Activated T-cell treated with anti-CD3 and anti-CD28 coated beads, Interleukin-2, amount 50 U/mL, for 24 hours (primary cell): ENCODE measurements at places on chromosomes 6 and 20.

GRCh38 chr20:18511571-18511970 is 3.8 kb downstream of the SEC23B start:
- H3K27ac ChIP-seq, result no peak overlapping the region
- no peaks in the 10 kb centered on the region for H3K27me3 ChIP-seq
- H3K4me3 ChIP-seq, result no peak overlapping the region
- H3K36me3 ChIP-seq, result peaks cover 83% of the 10 kb centered on the region
- DNase-seq, result no peak

- no peak overlapping the region for H3K4me3 ChIP-seq
- DNase-seq, result no peak
- H3K27me3 ChIP-seq, result peaks cover 5% of the 10 kb centered on the region
- H3K27ac ChIP-seq, result no peak overlapping the region
These were observed 23.8 kb downstream of the UST start for GRCh38 chr6:148770408-148771211.

DNA sequence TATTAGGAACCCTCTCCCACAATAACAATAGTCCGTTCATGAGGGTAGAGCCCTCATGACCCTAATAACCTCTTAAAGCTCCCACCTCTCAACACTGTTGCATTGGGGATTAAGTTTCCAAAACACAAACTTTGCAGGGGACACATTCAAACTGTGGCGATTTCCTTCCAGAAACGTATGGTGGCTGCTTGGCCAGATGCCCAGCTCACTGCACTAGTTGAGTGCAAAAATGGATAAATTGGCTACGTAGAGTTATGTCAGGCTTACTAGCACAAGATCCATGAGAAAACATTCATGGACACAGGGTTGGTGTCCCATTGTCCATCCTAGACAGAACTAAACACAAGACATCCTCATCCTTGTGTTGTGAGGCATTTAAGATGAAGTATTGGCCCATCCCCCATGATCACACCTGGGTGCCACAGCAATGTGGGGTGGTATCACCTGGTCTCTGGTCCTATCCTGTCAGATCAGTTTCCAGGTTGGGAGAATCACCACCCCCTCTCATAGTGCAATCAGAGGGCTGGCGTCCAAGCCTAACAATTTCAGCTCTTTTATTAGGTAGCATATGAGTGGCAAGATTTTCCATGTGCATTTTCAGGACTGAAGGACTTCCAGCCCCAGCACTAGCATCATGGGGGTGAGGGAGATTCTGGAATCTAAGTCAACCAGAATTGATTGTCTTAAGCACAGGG is 63.4 kb upstream of the ELOVL5 start:
- no peak for DNase-seq
- H3K4me1 ChIP-seq, result peaks cover 5% of the 10 kb centered on the region
- H3K4me3 ChIP-seq, result no peak overlapping the region
- H3K27me3 ChIP-seq, result no peaks in the 10 kb centered on the region

- no peaks in the 10 kb centered on the region for H3K27me3 ChIP-seq
- no peak for DNase-seq
- no peaks in the 10 kb centered on the region for H3K36me3 ChIP-seq
- no peak overlapping the region for H3K4me3 ChIP-seq
- H3K4me1 ChIP-seq, result no peaks in the 10 kb centered on the region
- no peak overlapping the region for H3K27ac ChIP-seq
These were observed 43.3 kb downstream of the MGME1 start for GRCh38 chr20:18011951-18012645.

DNA sequence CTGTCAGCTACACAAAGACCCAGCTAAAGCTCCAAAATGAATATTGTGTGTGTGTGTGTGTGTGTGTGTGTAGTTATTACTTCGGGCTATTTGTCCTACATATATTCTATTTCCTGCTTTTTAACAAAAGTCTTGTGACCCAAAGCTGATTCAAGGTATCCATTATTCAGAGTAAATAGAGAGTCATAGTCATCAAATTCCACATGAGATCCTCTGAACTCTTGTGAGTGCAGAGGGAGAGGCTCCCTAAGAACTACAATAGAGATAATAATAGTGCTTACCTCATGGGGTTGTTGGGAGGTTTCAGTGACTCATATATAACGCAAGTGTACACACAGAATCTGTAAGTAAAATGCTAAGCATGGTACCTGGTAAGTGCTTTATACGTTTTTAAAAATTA is 95.6 kb upstream of the SHLD1 start:
- no peaks in the 10 kb centered on the region for H3K36me3 ChIP-seq
- no peaks in the 10 kb centered on the region for H3K27me3 ChIP-seq
- peaks cover 47% of the 10 kb centered on the region for H3K4me1 ChIP-seq

GRCh38 chr6:13299403-13299821 is 28.9 kb downstream of the TBC1D7 start:
- H3K36me3 ChIP-seq, result peaks cover 95% of the 10 kb centered on the region
- H3K27me3 ChIP-seq, result no peaks in the 10 kb centered on the region

DNA sequence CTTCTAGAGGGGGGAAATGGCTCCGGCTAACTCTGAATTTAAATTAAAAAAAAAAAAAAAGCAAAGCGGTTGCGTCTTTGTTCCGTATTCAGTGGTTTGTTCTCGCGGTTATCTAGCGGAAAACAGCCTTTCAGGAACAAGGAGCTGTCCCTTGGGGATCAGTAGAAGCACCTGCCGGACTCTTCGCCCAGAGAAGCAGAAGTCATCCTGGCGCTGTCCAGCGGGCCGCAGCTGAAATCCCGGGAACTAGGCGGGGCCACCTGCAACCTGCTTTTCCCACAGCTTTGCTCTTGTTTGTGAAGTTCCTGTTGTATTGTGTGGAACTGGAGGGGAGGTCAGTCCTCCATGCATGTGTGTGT is 43.9 kb upstream of the GJE1 start:
- DNase-seq, result no peak
- no peaks in the 10 kb centered on the region for H3K36me3 ChIP-seq
- H3K27ac ChIP-seq, result no peak overlapping the region
- no peak overlapping the region for H3K4me3 ChIP-seq
- peaks cover 30% of the 10 kb centered on the region for H3K27me3 ChIP-seq

GRCh38 chr6:54730767-54731630 is 115.6 kb upstream of the FAM83B start:
- no peak for DNase-seq
- H3K4me3 ChIP-seq, result no peak overlapping the region
- no peaks in the 10 kb centered on the region for H3K27me3 ChIP-seq

- DNase-seq, result no peak
- H3K27ac ChIP-seq, result no peak overlapping the region
- peaks cover 47% of the 10 kb centered on the region for H3K36me3 ChIP-seq
These were observed 7.7 kb upstream of the CDK5RAP1 start for GRCh38 chr20:33408716-33409654.

- H3K36me3 ChIP-seq, result no peaks in the 10 kb centered on the region
- no peaks in the 10 kb centered on the region for H3K4me1 ChIP-seq
- peaks cover 28% of the 10 kb centered on the region for H3K27me3 ChIP-seq
- H3K4me3 ChIP-seq, result no peak overlapping the region
These were observed 5.8 kb upstream of the ID4 start for GRCh38 chr6:19831358-19831757.

DNA sequence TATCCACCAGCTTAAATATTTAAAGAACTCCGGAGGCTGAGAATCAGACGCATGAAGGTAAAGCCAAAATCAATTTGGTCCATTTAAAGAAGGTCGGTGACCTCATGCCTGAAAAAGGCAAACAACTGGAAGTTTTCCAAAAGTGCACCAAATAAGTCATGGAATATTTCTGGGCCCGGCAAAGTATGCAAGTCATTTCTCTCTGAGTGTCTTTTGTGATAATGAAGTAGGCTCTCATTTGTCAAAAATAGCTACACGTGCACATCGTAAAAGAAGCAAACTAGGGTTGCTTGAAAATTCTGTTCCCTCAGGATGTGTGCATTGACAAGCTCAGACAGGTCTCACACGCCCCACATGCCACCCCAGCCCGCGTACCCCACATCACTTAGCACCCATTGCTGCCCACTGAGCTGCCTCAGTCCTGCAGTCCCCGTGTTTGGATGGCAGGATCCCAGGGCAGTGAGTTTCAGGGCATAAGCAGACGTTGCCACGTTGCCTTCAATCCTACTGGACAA is 20.5 kb upstream of the PYGB start:
- H3K27me3 ChIP-seq, result no peaks in the 10 kb centered on the region
- no peak overlapping the region for H3K4me3 ChIP-seq
- no peak overlapping the region for H3K27ac ChIP-seq
- peaks cover 19% of the 10 kb centered on the region for H3K4me1 ChIP-seq
- peaks cover 32% of the 10 kb centered on the region for H3K36me3 ChIP-seq
- no peak for DNase-seq

GRCh38 chr6:170344631-170345576 is 38.3 kb downstream of the FAM120B start:
- H3K4me1 ChIP-seq, result peaks cover 40% of the 10 kb centered on the region
- no peak overlapping the region for H3K4me3 ChIP-seq
- peaks cover 90% of the 10 kb centered on the region for H3K36me3 ChIP-seq

DNA sequence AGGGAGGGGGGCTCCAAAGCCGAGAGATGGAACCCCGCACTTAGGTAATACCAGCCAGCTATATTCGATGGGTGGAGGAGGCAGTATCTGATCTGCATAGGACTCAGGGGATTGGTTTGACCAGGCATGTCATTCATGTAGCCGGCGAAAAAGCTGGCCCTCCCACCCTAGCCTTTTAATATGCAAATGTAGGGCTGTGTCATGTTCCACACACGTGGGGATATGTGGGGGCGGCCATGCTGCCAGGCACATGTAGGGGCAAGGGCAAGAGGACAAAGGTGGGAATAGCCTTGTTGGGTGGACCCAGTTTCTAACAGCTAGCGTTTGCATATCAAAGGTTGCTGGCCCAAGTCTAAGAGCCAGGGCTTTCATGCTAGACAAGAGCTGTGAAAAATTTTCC is 39.1 kb upstream of the DDR1 start:
- H3K27ac ChIP-seq, result no peak overlapping the region
- H3K4me1 ChIP-seq, result peaks cover 19% of the 10 kb centered on the region
- H3K4me3 ChIP-seq, result no peak overlapping the region
- no peak for DNase-seq
- H3K27me3 ChIP-seq, result no peaks in the 10 kb centered on the region

DNA sequence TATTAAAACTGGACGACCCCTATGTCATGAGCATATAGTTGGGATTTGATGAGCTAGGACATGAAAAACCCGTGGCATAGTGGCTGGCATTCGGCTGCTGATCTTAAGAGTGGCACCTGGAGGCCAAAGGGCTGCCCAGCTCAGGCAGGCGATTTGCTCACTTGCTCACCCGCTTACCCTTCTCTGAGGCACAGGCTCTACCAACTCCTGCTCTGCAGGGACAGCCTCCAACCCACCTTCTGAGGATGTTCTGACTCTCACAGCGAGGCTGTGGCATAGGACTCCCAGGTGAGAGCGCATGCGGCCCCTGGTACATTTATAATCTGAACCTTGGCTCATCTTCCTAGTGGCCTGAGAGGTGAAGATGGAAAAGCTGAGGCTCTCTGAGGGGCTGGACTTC is 995 bp downstream of the RSPO4 start:
- H3K4me3 ChIP-seq, result no peak overlapping the region
- no peak for DNase-seq
- peaks cover 47% of the 10 kb centered on the region for H3K27me3 ChIP-seq
- no peaks in the 10 kb centered on the region for H3K36me3 ChIP-seq
- H3K27ac ChIP-seq, result no peak overlapping the region

DNA sequence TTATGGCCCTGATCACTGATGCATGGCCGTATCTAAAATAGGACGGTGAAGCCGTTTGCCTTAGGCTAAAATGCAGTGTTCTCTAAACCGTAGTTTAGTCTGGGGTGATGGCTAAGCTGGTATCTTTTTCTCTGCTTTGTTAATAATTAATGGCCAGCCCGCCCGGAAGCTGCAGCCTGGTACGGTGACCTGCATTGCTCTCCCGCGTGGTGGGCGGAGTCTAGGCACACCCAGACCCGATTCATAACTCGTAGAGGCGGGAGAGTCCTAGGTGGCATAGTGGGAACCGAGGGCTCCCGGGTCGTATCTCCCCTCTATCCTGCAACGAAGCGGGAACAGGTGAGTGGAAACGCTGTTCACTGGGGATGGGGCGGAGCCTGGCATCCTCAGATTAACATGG is 5.5 kb downstream of the CDH4 start:
- H3K4me3 ChIP-seq, result no peak overlapping the region
- H3K36me3 ChIP-seq, result no peaks in the 10 kb centered on the region
- peaks cover 48% of the 10 kb centered on the region for H3K27me3 ChIP-seq
- DNase-seq, result no peak

DNA sequence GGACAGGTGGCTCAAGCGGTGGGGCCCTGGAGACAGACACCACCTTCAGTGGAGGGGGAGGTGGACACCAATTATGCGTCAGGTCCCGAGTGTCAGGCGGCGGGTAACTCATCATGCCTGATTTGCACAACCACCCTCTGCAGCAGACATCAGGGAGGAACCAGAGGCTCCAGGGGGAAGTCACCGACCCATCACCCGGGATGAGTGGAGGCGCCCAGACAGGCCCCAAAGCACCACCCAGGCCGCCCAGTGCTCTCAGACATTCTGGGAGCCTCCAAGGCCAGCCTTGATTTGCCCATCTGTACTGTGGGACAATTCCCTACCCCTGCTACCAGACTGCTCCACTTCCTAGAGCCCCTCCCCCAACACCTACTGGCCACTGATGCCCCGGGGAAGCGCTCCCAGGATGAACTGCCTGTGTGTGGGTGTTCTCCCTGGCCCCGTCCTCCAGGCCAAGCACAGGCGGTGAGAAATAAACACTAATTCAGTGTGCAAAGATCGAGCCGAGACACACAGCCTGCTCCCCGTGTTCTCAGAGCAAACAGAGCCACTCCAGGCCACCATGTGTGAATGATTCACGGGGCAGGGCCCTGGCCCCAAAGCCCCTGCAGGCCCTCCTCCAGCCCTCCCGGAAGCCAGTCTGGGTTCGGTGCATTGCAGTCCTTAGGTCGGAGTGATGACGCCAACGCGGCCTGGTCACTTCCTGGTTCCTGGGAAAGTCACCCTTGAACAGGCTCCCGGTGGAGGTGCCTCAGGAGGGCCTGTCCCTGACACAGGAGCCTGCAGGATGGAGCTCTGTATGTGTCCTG is 107.2 kb downstream of the ASXL1 start:
- H3K36me3 ChIP-seq, result peaks cover 6% of the 10 kb centered on the region
- no peaks in the 10 kb centered on the region for H3K27me3 ChIP-seq
- H3K27ac ChIP-seq, result peak overlapping the region; percentile 64

GRCh38 chr20:54151511-54152226 is 22.1 kb downstream of the CYP24A1 start:
- peaks cover 23% of the 10 kb centered on the region for H3K27me3 ChIP-seq
- H3K4me1 ChIP-seq, result peaks cover 3% of the 10 kb centered on the region
- no peaks in the 10 kb centered on the region for H3K36me3 ChIP-seq
- H3K4me3 ChIP-seq, result no peak overlapping the region
- DNase-seq, result no peak

DNA sequence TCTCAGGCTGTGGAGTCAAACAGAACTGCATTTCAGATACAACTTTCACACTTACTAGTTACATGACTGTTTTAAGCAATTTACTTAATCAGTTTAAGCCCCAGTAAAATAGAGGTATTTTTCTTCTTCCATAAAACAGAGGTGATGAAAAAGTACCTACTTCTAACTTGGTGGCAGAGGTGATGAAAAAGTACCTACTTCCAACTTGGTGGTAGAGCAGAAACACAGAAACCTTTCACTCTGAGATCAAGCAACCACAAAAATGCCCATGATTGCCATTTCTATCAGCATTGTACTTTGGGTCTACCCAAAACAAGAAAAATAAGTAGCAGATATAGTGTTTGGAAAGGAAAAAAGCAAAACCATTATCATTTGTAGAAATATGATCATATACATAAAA is 148.7 kb downstream of the OPRM1 start:
- H3K4me1 ChIP-seq, result peaks cover 44% of the 10 kb centered on the region
- H3K4me3 ChIP-seq, result no peak overlapping the region
- H3K27me3 ChIP-seq, result no peaks in the 10 kb centered on the region
- peak overlapping the region; percentile 3 for H3K27ac ChIP-seq
- peaks cover 70% of the 10 kb centered on the region for H3K36me3 ChIP-seq
- DNase-seq, result no peak
